Fibroblast of skin of left biceps (primary cell): ENCODE measurements at places on chromosomes 11 and 22.

- peak; percentile 96 for DNase-seq
Observed at GRCh38 chr11:125263268-125263790, 98.8 kb downstream of the PKNOX2 start.

GRCh38 chr11:117538263-117539135 lies 210.8 kb downstream of the CEP164 start:
- DNase-seq = no peak

DNA sequence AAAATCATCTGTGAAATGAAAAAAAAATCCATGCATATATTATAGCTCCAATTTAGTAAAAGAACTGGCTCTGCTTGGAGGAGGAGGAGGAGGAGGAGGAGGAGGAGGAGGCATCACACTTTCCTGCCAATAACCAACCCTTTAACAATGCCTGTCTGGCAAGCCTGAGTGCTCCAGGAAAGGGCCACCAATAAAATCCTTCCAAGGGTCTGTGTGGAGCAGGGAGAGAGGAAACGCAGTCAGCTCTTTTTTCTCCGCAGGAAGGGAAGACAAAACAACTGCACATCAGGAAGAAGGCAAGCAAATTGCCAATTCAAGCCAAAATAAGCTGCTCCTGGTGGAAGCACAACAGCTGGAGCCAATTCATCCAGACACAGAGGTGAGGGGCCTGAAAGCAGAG lies 139.0 kb downstream of the KCNC1 start:
- no peak for DNase-seq

GRCh38 chr22:37972527-37972926 lies 11.8 kb downstream of the SOX10 start:
- no peak for DNase-seq

DNA sequence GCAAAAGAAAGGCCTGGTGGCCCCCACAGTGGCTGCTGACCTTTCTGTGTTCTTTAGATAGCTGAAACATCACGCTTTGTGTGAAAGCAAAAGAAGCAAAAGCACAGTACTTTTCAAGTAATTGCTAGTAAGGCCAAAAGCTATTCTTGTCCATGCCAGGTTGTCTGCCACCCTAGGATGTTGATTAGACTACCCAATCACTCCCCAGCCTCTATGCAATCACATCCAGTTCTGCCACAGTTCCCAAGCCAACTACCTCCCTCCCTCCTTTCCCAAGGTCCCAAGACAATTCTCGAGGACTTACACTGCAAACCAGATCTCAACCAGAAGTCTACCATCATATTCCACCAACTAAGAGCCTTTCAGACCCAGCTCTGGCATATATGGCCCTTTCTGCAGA lies 46.2 kb downstream of the RDX start:
- DNase-seq = no peak

GRCh38 chr22:47888817-47889216 lies 1126.4 kb downstream of the TBC1D22A start:
- DNase-seq = no peak

GRCh38 chr11:128297805-128298204 lies 289.6 kb downstream of the ETS1 start:
- no peak for DNase-seq

- no peak for DNase-seq
Observed at GRCh38 chr22:21766691-21767462, 31.3 kb upstream of the YPEL1 start.

GRCh38 chr22:29461263-29461662 lies 18.8 kb upstream of the NEFH start:
- no peak for DNase-seq

- no peak for DNase-seq
Observed at GRCh38 chr11:27471589-27472397, 797 bp downstream of the LGR4 start.

GRCh38 chr11:19832086-19832750 lies 119.6 kb downstream of the NAV2 start:
- DNase-seq = no peak

DNA sequence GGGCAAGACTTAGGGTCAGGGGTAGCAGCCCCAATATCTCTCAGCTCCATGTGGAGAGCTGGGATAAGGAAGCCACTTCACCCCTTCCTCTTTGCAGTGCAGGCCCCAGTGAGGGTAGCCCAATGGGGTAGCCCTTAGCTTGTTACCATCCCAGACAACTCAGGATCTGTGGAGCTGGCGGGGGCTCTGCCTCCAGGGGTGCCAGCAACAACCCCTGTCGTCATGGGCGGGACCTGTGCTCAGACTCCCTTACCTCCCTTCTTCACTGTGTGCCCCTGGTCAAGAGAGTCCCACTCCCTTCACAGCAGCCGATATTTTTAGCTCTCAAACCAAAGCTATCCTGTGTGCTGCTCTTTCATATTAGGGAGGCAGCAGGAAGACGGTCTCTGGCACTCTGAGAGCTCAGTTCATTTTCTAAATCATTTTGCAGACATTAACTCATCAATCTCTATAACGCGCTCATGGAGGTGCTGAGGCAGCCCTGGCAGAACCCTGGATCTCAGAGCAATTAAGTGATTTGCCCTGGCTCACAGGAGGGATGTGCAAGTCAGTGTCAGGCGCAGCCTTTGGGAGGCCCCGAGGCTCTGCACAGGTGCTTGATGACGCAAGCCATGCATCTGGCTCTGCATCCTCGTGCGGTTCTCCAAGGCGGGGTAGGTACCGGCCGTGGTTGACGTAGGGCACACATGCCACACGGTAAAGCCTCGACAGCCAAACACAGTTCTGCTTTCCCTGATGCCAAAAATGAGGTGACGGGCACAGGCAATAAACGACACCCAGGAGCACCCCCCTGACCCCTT lies 357.6 kb downstream of the SHANK2 start:
- DNase-seq = no peak
